ENCODE measurements at places on chromosomes 7 and 10. TPM values are rescaled to one million over a fixed set of nuclear protein-coding genes. Genes with fewer than 3 reads are reported as not detected.
A peak's percentile ranks its signal among the peaks of the same experiment; 100 is the strongest.

IQUB gene
- total RNA-seq, result 0.18 TPM

RBP3 gene
- not detected for total RNA-seq

ASB10 gene
- total RNA-seq, result not detected

DNAH11 gene
- under 0.01 TPM for total RNA-seq

INSYN2A gene
- total RNA-seq, result 0.18 TPM

GRCh38 chr7:87380905-87381304, 35.4 kb downstream of the CROT start:
- DNase-seq, result no peak

DNA sequence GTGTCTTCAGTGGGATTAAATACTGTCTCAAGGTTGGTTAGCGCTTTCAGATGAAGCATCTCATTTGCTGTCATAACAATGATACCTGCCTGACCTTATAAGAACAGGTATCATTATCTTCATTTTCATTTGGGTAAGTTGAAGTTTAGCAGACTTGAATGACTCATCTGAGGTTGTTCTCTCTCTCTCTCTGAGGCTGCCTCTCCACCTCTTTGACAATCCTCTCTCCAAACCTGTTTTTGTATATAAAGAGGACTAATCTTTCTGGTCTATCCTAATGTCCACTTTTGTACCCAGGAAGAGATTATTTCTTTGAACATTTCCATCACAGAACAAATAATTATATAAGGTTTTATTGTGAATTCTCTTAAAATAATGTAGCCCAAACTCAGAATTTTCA, 291.4 kb downstream of the KLF6 start:
- DNase-seq, result no peak

DNA sequence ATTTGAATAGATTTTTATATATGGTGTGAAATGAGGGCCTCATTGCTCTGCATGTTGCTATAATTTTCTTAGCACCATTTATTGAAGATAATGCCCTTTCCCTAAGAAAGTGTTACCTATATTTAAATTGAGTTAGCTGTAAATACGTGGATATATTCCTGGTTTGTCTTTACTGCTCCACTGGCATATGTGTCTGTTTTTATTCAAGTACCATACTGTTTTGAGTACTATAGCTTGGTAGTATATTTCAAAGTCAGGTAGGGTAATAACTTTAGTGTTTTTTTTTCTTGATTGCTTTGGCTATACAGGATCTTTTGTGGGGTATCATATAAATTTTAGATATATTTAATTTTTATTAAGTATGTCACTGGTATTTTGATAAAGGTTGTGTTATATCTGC, 31.4 kb downstream of the ZNF273 start:
- DNase-seq, result no peak

DNA sequence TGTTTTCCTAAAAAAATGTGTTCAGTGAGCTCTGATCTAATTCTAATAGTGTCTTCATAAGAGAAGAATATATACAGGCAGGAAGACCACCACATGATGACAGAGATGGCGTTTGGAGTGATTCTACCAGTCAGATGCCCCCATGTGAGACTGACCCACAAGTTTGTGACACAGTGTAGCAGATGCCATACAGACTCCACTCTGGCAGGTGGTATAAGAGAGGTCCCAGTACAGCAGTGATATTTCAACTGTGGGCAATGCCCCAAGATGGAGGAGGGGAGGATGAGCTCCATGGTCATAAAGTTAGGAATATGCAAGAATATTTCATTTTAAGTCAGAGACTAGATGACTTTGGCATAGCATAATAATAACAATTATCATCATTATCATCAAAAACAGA, 1022.6 kb downstream of the KCNMA1 start:
- no peak for DNase-seq

- DNase-seq, result no peak
Observed at GRCh38 chr10:24034571-24034970, 174.4 kb upstream of the KIAA1217 start.

- peak; percentile 80 for DNase-seq
Observed at GRCh38 chr10:28036587-28036986, 37.7 kb upstream of the ODAD2 start.

DNA sequence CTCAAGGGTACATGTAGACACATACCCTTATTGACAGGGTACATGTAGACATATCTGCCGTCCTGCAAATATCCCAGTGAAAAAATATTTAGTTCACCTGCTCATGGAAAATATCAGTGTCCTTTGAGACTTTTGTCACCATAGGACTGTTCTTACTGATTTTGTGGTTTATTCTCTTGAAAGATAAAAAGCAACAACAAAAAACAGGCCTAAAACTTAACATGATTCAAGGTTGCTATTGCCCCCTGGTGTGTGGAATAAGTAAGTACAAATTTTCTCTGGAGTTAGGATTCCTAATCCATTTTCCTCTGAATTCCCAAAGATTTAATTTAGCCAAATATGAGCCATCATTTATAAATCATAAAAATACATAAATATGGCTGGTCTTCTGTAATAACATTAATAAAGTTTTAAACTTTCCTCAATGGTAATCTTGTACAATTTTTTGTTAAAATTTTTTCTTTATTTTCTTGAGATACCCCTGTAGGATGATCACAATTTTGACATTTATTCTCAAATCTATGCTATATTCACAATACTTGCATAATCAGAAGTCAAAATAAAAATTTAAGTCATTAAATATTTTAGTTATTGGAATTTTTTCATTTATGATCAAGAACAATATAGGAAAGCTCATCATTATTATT, 741.4 kb upstream of the POT1 start:
- DNase-seq, result no peak

- DNase-seq, result no peak
Observed at GRCh38 chr7:148543-148931, 43.8 kb upstream of the FAM20C start.

GRCh38 chr10:106576534-106576933, 588.0 kb downstream of the SORCS1 start:
- no peak for DNase-seq

GRCh38 chr7:44700322-44700721, 48.3 kb upstream of the ZMIZ2 start:
- DNase-seq, result no peak

DNA sequence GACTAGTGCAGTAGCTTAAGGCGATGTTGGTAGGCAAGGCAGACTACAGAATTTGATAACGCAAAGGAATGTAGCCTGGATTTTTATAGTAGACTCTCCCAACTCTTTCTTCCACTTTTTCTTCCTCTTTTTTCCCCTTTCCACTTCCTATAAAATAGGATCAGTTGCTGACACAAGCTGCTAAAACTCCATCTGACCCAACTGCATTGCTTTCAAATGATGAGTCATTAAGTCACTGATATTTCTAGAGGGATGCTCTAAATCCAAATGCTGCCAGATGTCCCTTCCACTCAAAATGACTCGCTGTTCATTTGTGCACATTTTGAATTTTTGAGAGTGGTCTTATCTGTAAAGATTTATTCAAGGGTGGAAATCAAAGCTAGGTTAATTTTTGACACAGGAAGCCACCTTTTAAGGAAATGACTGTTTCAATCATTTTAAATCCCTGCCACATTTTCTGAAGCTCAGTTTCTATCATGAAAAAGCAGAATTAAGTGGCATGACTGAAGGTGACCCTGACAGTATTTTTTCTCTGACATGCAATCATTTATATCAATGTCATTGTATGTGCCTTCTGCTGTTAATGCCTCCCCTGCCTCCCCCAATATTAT, 25.8 kb upstream of the SFMBT2 start:
- peak; percentile 3 for DNase-seq

GRCh38 chr10:112663234-112664125, 216.5 kb downstream of the VTI1A start:
- peak; percentile 73 for DNase-seq

DNA sequence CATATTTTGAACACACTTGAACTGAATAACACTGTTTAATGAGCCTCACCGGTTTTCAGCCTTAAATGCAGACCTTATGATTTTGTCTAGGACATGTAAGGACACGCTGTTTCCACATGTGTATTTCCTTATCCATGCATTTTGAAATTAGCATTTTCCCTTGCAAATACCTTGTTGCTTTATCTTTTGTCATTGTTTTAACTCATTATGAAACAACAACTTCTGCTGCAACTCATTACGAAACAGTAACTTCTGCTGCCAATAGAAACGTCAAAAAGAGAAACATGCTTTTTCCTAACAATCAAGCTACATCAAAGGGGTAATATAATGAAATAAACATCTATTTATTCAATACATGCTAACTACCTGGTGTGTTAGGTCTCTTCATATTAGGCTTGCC, 322.0 kb downstream of the AGMO start:
- DNase-seq, result no peak

GRCh38 chr7:83579740-83580139, 69.2 kb downstream of the SEMA3E start:
- DNase-seq, result peak; percentile 17
